HAP-1 (cell line): ENCODE measurements at places on chromosomes 6 and 20.

DNA sequence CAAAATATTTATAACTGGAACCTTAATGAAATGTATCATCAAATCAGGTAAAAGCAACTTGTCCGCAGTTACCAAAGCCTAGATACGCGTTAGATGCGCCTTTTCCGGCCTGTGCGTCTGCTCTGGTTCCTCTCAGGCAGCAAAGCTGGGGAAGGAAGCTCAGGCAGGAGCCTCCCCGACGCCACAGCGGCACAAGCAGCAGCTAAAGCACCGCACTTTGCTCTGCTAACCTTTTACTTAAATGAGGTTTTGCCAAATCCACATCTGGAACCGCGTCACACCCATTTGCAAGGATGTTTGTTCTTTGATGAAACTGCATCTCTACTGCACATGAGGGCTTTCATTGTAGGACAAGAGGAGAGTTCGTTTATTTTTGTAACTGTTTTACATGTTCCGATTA lies 36.8 kb downstream of the THBS2 start:
- no peak for DNase-seq

- DNase-seq, result no peak
Measured at GRCh38 chr6:165611294-165611693, 51.7 kb downstream of the PDE10A start.

DNA sequence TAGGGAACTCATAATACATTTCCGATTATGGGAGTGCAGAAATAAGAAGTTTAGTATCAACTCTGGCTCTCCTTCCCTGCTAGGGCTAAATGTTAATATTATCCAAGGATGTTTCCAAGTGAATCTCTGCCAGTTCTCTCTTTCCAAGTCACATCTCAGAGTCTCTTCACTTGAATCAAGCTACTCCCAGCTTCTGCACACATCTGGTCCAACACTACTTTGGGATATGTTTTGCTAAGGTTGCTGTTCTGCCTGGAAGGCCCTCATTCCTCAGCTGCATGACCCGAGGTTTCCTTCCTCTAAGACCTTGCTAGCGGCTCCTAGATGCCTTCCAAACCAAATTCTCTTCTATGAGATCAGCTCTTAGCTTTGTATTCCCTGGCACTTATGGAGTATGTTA lies 331.8 kb downstream of the GJA1 start:
- no peak for DNase-seq

DNA sequence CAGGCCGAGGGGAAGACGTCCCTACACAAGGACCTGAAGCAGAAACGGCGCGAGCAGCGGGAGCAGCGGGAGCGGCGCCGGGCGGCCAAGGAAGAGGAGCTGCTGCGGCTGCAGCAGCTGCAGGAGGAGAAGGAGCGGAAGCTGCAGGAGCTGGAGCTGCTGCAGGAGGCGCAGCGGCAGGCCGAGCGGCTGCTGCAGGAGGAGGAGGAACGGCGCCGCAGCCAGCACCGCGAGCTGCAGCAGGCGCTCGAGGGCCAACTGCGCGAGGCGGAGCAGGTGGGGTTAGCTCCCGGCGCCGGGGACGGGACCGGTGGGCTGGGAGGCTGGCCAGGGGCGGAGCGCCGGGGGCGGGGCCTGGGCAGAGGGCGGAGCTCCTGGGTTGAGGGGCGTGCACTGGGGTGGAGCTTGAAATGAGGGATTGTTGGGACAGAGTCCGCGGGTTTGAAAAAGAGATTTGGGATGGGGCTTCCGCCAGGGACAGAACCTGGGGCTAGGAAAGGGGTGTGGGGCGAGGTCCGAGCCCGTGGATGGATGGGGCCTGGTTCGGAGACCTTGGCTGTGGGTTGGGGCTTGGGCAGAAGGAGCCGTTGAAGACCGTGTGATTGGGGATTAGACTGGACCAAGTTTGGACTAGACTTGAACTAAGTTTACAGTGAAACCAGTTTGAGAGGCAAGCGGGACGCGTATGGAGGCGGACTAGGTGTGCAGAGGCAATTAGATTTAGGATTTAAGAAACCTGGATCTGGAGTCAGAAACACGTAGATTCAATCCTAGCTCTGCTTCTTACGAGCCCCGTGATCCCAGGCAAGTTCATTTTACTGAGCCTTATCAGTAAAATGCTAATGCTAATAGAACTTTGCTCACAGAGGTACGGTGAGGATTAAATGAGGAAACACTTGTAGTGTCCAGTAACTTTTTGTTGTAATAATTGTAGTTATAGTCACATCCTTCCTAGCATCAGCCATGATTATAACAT lies 20.9 kb downstream of the DEF6 start:
- no peak for DNase-seq

DNA sequence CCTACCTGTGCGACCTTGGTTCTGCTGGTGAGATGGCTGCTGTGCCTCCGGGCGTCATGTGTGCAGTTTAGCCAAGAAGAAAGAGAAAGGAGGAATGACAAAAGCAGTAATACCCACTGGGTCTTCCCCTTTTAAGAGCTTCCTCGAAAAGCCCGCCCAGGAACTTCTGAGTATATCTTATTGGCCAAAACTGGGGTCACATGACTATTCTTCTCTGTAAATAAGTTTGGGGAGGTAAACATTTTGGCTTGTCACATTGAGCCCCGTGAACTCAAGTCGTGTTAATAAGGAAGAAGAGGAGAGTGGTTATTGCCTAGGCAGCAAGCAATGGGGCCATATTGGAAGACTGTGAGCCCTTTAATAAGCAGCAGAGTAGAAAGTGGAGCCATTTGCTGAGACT lies 130.4 kb upstream of the ECI2 start:
- no peak for DNase-seq

DNA sequence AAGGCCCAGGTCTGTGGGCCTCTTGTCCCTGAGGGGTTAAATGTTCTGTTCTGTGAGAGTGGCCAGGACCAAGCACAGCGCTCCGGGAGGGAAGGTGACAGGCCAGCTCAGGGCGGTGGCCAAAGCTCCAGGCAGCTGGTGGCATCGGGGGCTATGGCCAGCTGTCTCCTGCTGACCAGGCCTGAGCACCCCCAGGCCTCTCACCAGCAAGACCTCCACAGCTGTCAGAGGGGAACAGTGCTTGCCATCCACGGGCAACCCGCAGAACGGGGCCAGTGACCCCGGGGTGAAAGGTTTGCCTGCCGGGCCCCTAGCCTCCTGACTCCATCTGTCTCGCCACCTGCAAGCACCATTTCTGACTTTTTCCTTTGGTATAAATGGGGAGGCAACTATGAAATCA lies 46.0 kb downstream of the EYA2 start:
- no peak for DNase-seq

GRCh38 chr6:107490566-107491137 lies 735 bp downstream of the SOBP start:
- DNase-seq, result no peak

- no peak for DNase-seq
Measured at GRCh38 chr6:89087881-89088280, 7.3 kb downstream of the PNRC1 start.

DNA sequence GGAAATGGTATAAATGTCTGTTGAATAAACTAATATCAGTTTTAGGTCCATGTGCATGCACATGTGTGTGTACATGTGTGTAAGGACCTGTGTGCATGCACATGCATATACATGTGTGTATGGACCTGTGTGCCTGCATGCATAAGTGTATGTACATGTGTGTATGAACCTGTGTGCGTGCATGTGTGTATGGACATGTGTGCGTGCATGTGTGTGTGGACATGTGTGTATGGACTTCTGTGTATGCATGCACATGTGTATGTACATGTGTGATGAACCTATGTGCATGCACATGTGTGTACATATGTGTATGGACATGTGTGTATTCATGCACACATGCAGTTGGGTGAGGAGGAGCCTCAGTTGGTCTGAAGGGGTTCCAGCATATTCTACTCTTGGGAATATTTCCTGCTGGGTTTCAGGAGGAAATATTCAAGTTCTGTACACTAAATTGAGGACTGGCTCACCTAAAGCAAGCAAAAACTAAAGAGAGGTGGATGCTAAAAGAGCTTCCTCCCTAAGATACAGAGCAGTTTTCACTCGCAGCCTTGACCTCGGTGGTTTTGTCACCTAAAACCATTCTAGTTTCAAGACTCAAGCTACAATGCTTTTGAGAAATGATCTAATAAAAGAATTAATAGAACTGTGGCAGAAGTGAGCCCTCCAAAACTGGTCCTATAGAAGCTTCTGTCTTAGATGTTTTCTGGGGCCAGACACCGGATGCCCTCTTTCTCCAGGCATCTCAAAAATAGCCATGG lies 742.8 kb downstream of the MAFB start:
- DNase-seq, result no peak

DNA sequence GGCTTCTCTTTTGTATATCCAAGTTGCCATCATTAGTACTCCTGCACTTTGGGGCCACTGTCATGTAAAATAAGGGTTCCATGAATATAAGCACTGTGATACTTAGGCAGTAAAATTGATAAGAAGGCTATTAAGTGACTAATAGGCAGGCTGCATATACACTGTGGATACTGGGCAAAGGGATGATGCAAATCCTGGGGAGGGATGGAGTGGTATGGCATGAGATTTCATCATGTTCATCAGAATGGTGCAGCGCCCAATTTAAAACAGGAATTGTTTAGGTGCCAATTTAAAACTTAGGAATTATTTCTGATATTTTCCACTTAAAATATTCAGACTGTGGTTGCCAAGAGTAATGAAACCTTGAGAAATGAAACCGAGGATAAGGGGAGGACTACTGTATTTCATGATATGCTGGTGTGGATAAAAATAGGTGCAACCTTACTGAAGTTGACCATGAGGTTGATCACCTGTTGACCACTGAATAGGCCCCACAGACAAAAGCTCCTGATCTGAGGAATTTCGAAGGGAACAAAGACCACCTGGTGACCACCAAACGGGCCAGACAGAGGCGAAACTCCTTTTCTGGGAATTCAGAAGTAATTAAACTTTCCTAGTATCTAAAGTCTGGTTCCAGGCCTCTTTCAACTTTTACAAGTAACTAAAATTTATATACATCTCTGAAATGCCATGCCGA lies 4.9 kb upstream of the TRIM39 start:
- no peak for DNase-seq

GRCh38 chr6:157823001-157823527 lies at the start of gene SNX9:
Gene SNX9, plus strand, starts transcription at chr6:157823246. Its CDS starts 189 bp downstream, at chr6:157823435.
- DNase-seq, result peak; percentile 56

DNA sequence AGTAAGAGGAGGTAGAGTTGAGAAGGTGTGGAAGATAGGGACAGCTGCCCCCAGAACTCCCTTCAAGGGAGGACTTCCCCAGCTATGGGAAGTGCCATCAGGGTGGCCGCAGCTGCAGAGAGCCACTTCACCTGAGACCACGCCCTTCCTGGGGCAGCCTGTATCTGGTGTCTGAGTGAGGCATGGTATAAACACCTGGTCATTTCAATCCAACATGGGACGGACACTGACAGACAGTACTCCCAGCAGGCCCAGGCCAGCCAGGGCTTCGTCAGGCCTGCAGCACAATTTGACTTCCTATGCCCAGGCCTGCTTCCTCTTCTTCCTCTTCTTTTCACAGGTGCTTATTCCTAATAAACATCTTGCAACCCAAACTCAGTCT lies 4.5 kb downstream of the SOX12 start:
- DNase-seq, result no peak

GRCh38 chr20:60535211-60535610 lies 577.0 kb downstream of the CDH26 start:
- DNase-seq, result no peak

- DNase-seq, result no peak
Measured at GRCh38 chr6:32668226-32668747, 1.8 kb upstream of the HLA-DQB1 start.

DNA sequence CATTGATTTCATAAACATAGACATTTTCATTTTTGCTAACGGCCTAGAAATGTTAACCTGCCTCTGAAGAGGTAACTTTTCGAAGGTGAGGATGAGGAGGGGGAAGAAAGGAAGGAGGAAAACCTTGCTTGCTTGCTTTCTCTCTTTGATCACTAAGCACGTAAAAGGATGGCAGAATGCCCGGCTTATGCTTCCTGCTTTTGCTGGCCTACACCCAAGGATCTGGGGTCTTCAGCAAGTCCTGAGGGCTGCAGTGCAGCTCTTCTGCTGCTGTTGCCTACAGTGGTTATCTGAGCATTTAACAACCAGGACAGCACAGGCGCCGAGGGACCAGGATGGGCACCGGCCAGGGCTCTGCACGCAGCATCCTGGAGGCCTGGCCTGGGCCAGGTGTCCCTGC lies 150.8 kb upstream of the TAB2 start:
- DNase-seq, result no peak

DNA sequence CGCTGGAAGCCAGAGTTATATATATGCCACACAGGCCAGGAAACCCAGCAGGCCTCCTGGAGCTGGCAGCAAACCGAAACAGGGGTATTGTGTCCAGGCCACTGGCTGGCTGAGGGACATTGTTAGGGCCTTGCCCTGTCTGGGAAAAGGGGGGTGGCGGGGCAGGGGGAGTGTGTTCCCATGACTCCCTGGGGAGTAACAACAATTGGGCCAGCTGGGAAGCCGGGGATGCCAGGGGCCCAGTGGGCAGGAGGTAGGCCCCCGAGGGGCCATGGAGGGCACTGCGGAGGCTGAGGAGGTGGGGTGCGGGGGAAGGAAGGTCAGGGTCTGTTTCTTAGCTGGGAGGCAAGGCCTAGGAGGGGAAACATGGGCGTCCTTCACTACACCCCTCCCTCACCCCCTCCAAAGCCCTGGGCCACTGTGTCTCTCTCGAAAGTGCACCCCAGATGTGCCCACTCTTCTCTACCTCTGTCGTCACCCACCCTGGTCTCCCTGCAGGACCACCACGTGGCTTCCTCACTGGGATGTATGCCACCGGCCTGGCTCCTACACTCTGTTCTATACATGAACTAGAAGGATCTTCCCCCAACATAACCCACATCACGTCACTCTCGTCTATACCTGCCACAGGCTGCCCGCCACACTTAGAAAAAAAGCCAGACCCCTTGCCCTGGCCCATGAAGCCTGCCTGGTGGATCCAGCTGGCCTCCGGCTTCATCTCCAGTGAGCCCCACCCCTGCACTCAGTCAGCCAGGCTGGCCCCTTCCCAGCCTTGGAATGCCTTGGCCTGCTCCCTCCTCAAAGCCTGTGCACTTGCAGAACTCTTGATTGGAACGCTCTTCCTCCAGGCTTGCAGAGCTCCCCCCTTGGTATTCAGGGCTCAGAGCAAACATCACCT lies 7.8 kb upstream of the E2F1 start:
- DNase-seq, result no peak

- DNase-seq, result peak; percentile 39
Measured at GRCh38 chr6:42450477-42451332, 1.0 kb downstream of the TRERF1 start.

GRCh38 chr6:113776998-113777397 lies 80.1 kb upstream of the MARCKS start:
- DNase-seq, result peak; percentile 96

- no peak for DNase-seq
Measured at GRCh38 chr6:2643935-2644539, 106.7 kb downstream of the MYLK4 start.
